ENCODE measurements at places on chromosomes 13 and 19.

- DNase-seq: no peak
These were observed 25.9 kb downstream of the GRIN2D start for GRCh38 chr19:48419158-48419920.

GRCh38 chr13:106311004-106311403 is 224.5 kb downstream of the EFNB2 start:
- no peak for DNase-seq

DNA sequence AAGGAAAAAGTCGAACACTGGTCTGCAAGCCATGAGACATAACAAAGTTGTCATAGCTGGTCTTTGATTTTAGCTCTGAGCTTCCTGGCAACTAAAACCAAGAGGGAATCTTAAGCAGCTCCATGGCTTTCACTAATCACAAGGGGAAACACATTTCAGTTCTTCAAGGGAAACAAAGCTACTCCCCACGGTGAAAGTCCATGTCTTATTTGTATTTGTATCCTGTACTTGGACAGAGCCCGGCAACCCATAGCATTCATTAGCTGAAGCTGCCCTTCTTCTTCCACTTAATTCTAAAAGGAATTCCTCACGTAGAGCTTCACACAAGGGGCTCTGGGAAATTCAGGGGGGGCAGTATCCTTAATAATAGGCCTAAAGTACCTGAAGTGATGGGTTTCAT is 128.9 kb downstream of the RGCC start:
- no peak for DNase-seq

DNA sequence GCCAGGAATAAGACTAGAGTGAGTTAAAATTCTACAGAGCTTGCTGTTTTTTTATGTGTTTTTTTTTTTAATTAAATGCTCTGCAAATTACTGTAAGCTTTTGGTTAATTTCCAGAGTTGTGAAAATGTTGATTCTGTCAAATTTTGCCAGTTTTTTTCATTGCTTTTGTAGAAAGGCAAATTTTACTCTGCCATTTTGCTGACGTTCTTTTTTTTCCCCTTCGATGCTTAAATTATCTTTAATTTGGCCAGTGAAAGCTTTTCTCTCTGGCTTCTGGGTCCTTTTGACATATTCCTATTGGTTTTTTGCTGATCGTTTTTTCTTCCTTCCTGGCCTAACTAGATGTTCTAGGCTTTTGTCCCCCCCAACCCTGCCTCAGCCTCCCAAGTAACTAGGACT is 23.8 kb upstream of the EVI5L start:
- no peak for DNase-seq

GRCh38 chr19:22606954-22607652 is 27.0 kb upstream of the ZNF492 start:
- DNase-seq: no peak

DNA sequence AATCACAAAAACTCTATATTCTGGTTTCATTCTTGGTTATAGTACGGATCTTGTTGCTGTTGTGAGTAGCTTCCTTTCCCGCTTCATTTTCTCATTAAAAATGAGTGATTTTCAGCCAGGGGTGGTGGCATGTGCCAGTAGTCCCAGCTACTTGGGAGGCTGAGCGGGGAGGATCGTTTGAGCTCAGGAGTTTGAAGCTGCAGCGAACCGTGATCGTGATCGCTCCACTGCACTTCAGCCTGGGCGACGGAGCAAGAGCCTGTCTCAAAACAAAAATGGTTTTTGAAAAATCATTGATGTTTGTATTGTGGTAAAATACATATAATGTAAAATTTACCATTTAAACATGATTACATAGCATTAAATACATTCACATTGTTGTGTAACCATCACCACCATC is 71.6 kb upstream of the TM9SF2 start:
- no peak for DNase-seq

- DNase-seq: no peak
These were observed 13.3 kb upstream of the ZNF681 start for GRCh38 chr19:23771761-23772674.

GRCh38 chr19:23521471-23521870 is 126.2 kb upstream of the ZNF91 start:
- no peak for DNase-seq

DNA sequence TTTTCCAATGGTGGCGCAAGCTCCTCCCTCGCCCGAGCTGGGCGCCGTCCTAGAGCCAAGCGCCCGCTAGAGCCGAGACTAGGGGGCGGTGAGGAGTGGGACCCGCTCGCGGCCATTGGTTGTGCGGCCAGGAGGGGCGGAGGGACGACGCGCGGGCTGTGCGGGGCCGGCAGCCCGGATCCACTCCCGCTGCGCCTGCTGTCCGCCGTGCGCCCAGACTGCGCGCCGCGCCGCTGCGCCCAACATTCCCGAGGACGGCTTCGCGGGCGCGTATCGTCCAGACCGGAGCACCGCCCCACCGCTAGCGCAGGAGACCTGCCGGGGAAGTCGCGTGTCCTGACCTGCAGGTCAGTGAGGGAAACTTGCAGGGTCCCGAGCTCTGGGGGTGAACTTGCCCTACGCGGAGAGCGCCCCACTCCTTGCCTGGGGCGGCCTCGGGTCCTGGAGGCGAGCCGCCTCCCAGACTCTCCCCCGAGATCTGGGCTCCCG is at the start of gene SERTM1:
Gene SERTM1 (plus strand): TSS at position 183 of the 489 bp plus-strand sequence. CDS start 21,059 bp downstream, outside the sequence.
- DNase-seq: peak; percentile 74

GRCh38 chr13:48405875-48406274 is 7.0 kb downstream of the LPAR6 start:
- DNase-seq: no peak

DNA sequence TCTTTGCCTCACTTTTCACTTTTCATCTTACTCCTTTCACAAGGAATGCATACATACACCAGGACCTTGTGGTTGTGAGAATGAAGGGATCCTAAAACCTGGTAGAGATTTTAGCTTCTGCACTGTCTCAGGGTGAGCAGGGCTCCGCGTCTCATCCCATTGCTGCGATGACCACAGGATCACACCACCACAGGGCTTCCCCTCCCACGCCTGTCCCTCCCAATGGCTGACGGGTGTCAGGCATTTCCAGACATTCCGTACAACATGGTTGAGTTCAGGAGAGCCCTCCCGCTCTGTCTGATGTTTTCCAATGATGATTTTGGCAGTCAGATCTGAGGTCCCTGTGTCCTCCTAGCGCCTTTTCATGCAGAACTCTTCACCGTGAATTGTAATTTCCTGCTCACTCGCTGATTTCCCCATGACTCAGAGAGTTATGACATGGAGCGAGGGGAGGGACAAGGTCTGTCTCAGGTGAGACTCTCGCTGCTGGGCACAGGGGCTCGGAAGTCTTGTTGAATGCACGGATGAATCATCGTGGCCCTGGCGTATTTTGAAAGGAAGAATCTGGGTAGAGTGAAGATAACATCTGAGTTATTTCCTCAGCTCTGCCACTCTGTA is 102.8 kb downstream of the TEX29 start:
- DNase-seq: no peak

GRCh38 chr19:34851277-34851804 is 75.4 kb upstream of the ZNF30 start:
- no peak for DNase-seq

GRCh38 chr13:95643571-95643935 is 953 bp downstream of the DZIP1 start:
- no peak for DNase-seq

DNA sequence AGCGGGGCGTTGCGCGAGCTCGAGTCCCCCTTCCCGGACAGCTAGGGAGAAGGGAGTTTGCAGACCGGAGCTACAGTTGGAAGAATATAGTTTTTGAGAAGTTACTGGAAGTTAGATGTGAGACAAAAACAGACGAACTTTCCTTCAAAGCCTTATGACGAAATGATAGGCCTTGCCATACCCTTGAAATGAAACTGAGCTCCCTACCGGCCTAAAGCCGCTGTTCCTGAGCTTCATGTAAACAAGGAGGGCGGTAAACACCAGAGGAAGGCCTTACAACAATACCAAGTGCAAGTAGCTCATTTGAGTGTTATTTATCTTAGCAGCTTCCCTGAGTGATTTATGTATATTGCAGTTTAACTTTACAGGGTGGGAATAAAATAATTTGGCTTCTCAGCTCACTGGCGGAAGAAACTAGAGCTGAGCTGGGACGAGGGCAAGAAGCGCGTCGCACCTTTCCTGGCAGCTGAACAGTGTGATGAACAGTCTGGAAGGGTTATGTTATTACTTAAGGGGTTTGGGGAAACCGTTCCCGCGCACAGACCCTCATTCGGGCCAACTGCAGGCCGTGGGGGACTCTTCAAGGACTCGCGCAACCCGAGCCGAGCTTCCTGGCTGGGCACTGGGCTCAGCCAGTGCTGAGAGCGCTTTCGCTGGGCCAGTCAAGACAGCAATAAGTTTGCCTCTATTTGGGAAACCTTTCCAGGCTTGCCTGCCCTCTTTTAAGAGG is 111.2 kb downstream of the KCNRG start:
- DNase-seq: peak; percentile 24

DNA sequence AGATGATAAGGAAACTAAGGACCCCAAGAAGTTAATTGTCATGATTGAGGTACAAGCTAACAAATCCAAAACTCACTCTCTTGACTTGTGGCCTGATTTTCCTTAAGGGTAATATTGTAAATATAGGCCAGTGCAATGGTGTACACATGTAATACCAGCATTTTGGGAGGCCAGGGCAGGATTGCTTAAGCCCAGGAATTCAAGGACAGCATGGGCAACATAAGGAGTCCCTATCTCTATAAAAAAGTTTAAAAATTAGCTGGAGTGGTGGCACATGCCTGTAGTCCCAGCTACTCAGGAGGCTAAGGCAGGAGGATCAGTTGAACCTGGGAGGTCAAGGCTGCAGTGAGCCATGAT is 28.7 kb upstream of the GARRE1 start:
- no peak for DNase-seq

- peak; percentile 8 for DNase-seq
These were observed 67.8 kb downstream of the GADD45B start for GRCh38 chr19:2543463-2544442.

GRCh38 chr19:23802290-23802689 is 43.6 kb upstream of the ZNF681 start:
- DNase-seq: no peak

DNA sequence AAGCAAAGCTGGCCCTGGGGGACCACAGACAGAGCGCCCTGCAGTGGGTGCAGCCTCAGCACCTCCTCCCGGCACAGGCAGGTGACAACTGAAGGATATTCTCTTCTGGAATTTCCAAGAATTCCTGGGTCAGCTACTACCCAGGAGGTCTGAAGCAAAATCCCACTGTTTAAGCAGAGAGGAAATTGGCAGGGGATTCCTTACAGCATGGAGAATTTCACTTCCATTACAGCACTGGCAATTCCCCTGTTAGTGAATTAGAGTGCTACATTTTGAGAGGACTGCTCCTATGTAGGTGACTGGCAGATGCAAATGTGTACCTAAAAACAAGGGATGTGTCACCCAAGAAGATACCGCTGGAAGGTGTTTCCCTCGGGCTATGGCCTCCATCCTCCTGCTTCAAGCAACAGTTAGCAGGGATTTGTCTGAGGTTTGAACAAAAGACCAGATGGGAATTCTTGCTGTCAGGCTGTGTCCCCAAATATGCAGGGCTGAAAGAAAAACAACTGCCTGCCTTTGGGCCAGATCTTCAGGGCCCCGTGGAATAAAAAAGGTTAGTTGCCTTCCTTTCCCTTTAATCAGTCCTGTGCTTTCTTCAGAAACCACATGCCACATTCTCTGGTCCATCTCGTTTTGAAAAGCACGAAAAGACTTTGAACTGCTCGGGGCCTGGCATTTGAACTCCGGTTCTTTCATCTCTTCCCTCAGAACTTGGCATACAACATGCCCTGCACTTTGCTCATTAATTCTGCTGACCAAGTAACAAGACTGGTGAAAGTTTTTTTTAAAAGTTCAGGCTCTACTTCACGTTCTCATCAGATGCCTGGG is 296.4 kb downstream of the DNAJC15 start:
- no peak for DNase-seq

DNA sequence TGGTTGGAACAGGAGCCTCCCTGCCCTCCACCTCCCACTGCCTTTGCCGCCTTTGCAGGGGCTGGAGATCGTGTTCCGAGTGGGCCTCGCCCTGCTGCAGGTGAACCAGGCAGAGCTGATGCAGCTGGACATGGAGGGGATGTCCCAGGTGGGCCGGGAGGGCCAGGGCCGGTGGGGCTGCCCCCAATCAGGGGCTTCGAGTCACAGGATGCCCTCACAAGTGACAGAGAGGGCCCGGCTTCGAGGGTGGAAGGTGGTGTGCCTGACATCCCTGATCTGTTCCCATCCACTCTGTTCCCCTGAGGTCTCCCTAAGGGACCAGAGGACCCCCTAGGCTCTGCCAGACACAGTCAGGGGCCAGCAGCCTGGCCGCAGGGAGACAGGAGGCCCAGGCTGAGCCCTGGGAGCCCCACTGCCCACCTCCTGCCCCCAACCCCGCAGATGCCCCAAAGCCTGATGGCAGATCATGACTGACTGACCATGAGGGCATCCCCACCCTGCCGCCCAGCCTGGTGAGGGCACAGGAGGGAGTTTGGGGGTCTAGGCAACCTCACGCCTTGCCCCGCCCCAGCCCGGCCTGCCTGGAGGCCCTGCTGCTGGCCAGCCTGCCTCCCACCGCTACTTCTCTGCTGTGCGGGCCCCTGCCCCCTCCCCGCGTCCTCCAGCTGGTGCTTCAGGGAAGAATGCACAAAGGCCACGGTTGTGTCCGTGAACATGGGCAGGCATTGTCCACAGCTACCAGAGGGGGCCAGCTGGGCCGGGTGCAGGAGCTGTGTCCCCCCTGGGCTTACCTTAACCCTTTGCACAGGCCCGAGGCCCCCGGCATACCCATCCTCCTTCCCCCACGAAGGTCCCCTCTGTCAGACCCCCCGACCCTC is 21.8 kb downstream of the EVI5L start:
- DNase-seq: no peak

DNA sequence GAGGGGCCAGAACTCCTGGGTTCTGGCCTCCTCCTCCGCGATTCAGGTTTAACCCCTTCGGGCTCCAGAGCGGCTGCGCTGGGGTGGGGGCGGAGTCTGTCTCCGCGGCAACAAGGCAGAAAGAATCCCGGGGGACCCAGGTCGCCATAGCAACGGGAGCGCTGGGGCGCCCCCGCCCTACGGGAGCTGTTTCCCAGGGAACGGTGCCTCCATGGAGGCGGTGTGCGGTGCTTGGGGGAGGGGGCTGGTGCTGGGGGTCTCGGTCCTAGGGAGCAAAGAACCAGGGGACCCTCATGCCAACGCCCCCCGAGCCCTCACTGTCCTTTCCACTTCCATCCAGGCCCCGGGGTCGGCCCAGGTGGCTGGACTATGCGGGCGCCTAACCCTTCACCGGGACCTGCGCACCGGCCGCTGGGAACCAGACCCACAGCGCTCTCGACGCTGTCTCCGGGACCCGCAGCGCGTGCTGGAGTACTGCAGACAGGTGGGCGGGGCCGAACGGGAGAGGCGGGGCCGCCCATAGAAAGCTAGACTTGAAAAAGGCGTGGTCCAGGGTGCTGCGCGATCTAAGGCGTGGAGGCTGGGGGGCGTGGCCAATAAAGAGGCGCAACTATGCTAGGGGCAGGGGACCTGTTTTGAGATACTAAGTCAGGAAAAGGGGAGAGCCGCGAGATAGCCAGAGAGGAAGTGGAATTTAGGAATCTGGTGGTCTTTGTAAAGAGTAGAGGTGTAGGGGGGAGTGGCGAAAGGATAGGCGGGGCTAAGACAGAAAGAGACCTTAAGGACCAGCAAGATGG is 1.2 kb downstream of the APLP1 start:
- DNase-seq: peak; percentile 99

Measured in NCI-H748 treated with DMSO at 0.1 percent for 48 hours (cell line).